NCI-H510A (cell line): ENCODE measurements at places on chromosomes 13 and 19.

- no peak for DNase-seq
Measured at GRCh38 chr13:50711996-50712395, 131.5 kb downstream of the DLEU7 start.

DNA sequence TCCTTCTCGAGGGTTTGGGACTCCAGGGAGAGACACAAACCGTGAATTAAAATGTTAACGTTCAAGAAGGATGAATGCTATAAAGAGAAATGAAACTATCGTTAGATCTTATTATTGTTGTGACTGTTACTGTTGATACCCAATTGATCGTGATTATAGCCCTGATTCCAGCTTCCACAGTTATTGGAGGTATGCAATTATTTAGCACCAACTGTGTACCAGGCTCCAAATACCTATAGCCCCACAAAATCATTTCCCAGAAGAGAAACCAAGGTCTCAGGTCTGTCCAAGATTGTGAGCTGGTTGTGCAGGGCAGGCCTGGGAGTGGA lies 30.1 kb upstream of the NFIC start:
- DNase-seq: no peak

GRCh38 chr13:75103976-75104375 lies 378.0 kb downstream of the TBC1D4 start:
- no peak for DNase-seq

DNA sequence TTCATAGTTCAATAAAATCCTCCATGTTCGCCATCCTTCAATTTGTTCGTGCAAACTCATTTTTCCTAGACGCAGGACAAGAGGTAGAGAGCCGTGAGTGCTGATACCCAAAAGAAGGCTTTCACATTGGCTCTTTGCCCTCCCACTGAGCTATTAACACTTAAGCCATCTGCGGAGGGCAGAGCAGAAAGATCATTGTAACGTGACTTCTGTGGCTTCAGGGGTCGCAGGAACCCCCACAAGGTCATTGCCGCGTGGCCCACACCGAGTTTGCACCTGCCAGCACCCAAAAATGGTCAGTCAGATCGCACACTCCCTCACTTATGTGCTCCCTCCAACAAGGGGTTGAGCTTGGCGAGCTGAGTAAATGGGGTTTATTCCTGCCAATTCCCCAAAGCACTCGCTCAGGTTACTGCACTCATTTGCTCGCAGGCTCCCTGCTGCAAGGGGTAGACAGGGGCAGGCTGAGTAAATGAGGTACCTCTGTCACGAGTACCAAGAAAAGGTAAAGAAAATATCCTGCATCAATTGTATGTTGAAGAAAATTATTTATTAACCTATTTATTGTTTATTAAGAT lies 144.1 kb downstream of the PRR20E start:
- DNase-seq: peak; percentile 14

DNA sequence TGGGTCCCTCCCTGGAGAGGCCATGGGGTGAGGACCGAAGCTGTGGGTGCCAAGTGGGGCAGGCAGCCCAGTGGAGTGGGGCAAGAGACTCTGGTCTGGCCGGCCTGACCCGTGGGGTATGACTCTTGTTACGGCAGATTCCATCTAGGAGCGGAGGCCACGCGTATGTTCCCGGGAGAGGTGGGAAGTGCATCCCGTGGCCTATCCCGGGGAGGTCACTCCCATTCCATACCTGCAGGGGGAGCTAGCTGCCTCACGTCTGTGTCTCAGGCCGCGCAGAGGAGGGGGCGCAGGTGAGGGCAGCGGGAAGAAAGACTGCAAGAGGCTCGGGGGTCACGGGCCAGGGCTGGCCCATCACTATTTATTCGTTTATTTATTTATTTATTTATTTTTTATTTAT lies 4.9 kb downstream of the CSNK1G2 start:
- DNase-seq: no peak

- DNase-seq: no peak
Measured at GRCh38 chr19:15871570-15871969, 26.3 kb downstream of the CYP4F2 start.

DNA sequence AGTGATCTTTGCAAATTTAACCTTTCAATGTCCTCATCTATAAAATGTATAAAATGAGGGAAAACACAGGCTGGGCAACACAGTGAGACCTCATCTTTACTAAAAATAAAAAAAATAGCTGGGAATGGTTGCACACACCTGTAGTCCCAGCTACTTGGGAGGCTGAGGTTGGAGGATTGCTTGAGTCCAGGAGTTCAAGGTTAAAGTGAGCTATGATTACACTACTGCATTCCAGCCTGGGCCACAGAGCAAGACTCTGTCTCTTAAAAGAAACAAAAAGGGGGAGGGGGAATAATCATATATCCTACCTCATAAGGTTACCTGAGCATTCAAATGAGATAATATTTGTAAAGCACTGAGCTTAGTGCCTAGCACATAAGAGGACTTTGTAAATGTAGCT lies 5.8 kb downstream of the MTRF1 start:
- no peak for DNase-seq

- DNase-seq: no peak
Measured at GRCh38 chr13:50713523-50714248, 129.8 kb downstream of the DLEU7 start.

DNA sequence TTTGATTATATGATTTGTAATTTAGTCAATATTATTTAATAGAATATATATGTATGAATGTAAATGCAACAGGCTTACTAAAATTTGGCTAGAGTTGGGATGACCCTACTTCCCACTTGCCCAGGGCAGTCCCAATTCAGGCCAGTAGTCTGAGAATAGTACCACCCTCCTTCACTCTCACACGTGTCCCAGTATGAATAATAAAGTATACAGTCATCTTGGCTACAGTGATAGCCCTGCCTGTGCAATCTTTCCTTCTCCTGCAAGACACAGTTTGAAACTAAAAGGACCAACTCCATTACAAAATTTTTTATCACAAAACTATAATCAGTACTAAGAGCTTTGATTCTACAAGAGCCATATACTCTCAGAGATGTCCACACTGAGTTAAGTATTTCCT lies 76.2 kb downstream of the SACS start:
- no peak for DNase-seq

- DNase-seq: no peak
Measured at GRCh38 chr19:58227964-58228584, 640 bp upstream of the ZNF544 start.
